HEK293T (cell line): ENCODE measurements at places on chromosomes 2 and 18.

GRCh38 chr2:224284134-224284946, 117.6 kb downstream of the FAM124B start:
- peak; percentile 9 for DNase-seq

DNA sequence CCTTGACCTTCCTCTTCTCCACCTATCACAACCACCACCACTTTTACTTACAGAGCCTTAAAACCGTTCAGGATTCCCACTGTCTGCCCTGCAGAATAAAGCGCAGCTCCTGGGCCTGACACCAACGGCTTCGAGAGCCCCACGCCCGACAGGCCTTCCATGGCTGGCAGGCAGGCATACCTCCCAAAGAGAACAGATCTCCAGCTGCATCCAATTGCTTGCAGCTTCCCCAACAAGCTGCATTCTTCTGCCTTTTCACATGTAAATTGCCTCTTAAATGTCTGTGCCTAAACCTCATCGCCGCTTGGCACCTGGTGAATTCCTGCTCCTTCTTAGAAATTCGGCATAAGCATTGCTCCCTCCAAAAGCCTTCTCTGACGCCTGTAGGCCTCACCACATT, 31.5 kb upstream of the FAM124B start:
- DNase-seq: no peak

GRCh38 chr18:58716060-58716756, 44.9 kb downstream of the MALT1 start:
- DNase-seq: no peak

DNA sequence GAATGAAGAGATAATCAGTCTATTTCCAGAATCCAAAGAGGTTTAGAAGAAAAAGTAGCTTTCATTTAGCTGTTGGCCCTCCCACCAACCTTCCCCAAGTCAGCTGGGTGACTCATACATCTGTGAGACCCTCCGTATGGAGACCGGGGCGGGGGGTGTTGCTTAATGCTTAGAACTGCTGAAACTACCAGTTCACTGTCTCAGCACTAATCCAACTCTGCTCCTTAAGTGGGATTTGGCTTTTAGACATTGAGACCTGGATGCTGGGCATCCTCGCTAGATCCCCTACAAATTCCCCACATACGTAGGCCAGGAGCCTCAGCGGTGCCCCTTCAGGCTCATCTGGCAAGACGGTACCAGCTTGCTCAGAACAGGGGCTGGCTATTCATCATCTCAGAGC, at the start of gene SAG:
Gene SAG, plus strand, starts transcription at position 252 of the 400 bp plus-strand sequence. CDS start 1,374 bp downstream, outside the sequence.
- DNase-seq: no peak

GRCh38 chr2:37916512-37917082, 8.5 kb upstream of the RMDN2 start:
- DNase-seq: no peak
